ENCODE measurements at places on chromosomes 12 and 14. TPM values are rescaled to one million over a fixed set of nuclear protein-coding genes. Genes with fewer than 3 reads are reported as not detected.

- DNase-seq, result no peak
These were observed 102.1 kb downstream of the TMEM117 start for GRCh38 chr12:43937947-43938346.

PTGDR gene
- 0.41 TPM for total RNA-seq

DNA sequence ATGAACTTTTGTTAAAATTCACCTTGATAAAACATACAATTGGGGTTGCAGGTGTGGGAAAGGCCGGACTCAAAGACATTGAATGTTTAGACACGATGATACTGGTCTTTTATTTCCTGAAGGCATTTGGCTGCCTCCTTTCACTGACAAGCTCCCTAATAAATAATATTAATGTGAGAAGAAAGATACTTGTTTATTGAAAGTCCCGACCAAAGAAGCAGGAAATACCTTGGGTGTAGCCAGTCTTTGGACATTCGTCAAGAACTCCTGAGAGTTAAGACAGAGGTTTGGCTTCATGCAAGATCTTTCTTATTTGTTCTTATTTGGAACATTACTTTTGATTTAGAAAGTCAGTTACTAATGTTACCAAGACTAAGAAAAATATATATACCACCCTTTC is 1133.8 kb upstream of the SEL1L start:
- DNase-seq, result no peak

CLEC1B gene
- not detected for total RNA-seq

DNA sequence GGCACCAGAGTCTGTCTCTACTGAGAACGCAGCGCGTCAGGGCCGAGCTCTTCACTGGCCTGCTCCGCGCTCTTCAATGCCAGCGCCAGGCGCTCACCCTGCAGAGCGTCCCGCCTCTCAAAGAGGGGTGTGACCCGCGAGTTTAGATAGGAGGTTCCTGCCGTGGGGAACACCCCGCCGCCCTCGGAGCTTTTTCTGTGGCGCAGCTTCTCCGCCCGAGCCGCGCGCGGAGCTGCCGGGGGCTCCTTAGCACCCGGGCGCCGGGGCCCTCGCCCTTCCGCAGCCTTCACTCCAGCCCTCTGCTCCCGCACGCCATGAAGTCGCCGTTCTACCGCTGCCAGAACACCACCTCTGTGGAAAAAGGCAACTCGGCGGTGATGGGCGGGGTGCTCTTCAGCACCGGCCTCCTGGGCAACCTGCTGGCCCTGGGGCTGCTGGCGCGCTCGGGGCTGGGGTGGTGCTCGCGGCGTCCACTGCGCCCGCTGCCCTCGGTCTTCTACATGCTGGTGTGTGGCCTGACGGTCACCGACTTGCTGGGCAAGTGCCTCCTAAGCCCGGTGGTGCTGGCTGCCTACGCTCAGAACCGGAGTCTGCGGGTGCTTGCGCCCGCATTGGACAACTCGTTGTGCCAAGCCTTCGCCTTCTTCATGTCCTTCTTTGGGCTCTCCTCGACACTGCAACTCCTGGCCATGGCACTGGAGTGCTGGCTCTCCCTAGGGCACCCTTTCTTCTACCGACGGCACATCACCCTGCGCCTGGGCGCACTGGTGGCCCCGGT is at the start of gene PTGDR:
Gene PTGDR, plus strand, starts transcription at position 198 of the 778 bp plus-strand sequence. Its CDS starts 117 bp downstream, at position 315.
- DNase-seq, result no peak

DNA sequence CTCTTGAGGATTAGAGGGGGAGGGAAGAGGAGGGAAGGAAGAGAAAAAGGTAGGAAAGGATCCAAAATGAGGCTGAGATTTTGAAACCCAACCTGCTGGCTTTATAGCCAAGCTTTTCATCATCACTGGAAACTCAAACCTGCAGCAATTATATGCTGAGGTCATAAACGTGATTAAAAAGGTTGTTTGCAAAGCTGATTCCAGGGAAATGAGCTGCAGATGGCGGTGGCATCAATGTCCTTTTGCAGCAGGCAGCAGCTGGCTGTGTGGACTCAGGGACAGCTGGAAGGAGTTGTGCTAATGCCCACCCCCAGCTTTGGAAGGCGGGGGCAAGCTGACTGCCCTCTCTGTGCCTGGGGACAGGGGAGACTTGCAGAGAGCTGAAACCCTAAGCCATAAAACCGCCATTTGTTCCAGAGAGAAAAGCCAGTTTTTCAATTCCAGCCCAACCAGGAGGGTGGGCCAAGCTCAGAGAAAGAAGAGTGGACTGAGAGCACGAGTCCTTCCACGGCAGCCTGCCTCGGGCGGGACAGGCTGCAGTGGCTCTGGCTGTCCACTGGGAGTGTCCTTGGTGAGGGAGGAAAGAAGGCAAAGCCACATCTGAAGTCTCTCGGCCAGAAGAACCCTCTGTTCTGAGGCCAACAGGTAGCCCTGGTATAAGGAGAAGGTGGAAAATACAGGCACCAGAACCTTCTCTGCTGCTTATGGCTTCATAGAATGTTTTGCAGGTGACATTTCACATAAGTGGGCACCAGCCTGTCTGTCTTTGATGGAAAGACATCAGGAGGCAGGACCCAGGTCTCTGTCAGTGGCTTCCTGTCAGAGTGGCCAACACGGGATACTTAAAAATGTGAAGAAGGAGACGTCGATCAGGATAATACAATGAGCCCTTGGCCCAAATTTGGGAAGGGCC is 90.7 kb downstream of the SINHCAF start:
- no peak for DNase-seq

DNA sequence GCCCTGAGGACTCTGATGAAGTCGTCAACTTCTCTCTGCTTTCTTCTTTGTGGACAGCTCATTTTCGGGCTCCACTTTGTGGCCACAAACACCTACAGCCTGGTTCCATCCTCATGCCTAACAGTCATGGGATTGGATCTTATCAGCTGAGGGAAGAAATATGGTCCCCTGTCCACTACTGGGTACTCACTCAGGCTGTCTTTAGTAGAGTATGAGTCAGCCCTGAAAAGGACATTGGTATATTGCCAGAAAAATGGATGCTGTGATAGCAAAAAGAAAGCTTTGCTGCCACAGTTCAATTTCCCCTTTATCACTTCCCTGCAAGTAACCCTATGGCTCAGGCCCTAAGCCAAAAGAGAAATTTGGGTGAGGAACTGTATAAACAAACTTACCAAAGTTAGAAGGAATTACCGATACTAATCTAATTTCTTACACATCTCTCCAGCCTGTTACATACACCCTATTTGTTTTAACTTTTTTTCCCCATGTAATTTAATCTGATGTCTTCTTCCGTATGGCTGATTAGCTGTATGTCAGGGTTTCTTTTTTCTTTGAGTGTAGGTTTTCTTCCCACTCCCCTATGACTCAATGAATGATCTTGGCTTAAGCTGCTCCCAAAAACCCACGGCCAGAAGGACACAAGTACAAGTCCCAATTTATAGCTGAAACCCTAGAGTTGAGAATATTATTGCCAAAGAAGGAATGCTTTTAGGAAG is 29.1 kb downstream of the MTHFD1 start:
- DNase-seq, result no peak

ANKS1B gene
- 329 TPM for total RNA-seq

PTHLH gene
- total RNA-seq, result not detected

Measured in frontal cortex (tissue), 4 donors.